ENCODE measurements at places on chromosomes 2 and 18.

GRCh38 chr2:151287513-151288250 is 1.8 kb downstream of the NMI start:
- no peak for DNase-seq

DNA sequence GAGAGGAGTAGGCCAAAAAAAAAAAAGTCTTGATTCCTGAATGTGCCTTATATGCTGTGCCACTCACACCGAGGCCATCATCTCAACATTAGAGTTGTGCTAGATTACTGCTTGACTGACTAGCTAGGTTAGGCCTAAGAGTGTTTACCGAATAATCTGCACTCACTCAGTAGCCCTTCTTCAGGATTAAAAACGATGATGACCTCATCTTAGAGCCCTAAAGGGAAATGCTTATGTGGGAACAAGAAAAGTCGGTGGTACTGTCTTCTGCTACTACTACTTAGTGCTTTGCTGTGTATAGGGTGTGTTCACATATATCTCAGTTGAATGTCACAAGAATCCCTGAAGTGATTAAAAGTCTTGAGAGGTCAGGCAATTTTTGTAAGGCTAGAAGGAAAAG is 54.3 kb downstream of the THOC1 start:
- DNase-seq, result no peak

GRCh38 chr2:201223089-201224073 is 37.0 kb upstream of the CASP8 start:
- no peak for DNase-seq

DNA sequence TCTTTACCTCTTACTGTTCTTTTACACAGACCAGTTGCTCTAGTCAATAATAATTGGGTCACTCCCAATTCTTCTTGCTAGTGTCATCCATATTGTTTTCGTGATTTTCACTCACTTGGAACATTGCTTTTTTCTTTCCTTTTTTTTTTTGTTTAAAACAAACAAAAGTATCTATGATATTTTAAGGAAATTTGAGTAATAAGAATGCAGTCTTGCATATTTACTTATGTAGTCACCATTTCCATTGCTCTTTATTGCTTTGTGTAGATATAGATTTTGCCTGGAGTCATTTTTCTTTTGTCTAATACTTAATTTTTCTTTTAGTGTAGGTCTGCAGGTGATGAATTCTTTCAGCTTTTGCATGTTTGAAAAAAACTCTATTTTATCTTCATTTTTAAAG is 71.9 kb downstream of the WDR7 start:
- no peak for DNase-seq

GRCh38 chr18:68727506-68727905 is 12.6 kb upstream of the TMX3 start:
- DNase-seq, result no peak

- DNase-seq, result no peak
Observed at GRCh38 chr18:3046216-3046808, 33.4 kb upstream of the LPIN2 start.

DNA sequence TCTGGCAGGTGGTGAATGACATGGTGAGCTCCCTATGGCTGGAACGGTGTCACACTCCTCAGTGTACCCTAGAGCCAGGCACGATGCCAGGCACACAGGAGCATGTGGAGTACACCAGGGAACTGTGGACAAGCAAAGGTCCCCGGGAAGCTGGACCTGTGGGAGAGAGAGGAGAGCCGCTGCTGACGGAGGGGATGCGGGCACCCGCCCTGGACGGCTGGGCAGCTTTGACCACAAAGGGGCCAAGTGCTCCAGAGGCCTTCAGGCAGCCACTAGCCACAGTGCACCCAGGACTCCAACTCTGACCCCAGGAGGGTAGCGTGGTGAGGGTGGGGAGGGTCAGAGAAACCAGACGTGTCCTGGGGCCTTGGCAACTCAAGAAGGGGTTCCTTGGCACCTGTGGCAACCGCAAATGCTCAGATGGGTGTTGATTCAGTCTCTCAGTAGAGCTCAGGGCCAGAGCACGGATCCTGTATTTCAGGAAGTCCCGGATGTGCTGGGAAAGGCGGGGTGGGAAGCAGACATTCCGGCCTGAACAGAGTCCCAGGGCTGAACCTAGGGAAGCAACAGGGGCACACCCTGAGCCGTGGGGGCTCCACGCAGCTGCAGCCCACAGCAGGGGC is 2.3 kb upstream of the MAB21L4 start:
- DNase-seq, result no peak

DNA sequence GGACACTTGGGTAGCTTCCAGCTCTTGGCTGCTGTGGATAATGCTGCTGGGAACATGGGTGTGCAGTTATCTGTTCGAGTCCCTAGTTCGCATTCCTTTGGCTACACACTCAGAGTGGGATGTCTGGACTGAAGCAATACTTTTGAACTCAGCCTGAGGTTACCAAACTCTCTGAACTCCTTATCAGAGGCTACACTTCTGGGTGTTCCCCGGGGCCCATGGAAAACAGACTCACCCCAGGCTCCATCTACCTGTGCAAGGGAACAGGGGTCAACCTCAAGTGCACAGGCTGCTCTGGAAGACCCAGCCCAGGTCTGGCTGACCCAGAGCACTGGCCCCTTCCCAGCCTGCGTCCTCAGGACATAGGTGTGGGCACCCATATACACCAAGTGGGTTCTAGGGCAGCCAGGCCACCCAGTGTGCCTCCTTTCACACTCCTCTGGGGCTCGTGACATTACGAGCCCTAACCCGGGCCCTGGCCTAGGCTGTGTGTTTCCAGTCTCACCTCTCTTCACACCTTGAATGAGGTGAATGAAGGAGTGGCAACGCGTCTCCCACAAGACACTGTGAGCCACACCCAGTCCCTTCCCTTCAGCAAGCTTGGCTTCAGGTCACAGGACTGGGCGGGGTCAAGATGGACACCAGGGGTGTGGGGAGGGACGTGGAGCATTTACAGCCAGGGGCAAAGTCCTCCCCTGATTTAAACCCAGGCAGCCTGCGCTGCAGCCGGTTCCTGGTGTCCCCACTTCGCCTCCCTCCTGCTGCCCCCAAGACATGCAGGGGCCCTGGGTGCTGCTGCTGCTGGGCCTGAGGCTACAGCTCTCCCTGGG is at the start of gene ALPI:
TSS of gene ALPI (plus strand) at position 728 of the 830 bp plus-strand sequence. CDS start at position 775, 47 bp downstream.
- DNase-seq, result no peak

DNA sequence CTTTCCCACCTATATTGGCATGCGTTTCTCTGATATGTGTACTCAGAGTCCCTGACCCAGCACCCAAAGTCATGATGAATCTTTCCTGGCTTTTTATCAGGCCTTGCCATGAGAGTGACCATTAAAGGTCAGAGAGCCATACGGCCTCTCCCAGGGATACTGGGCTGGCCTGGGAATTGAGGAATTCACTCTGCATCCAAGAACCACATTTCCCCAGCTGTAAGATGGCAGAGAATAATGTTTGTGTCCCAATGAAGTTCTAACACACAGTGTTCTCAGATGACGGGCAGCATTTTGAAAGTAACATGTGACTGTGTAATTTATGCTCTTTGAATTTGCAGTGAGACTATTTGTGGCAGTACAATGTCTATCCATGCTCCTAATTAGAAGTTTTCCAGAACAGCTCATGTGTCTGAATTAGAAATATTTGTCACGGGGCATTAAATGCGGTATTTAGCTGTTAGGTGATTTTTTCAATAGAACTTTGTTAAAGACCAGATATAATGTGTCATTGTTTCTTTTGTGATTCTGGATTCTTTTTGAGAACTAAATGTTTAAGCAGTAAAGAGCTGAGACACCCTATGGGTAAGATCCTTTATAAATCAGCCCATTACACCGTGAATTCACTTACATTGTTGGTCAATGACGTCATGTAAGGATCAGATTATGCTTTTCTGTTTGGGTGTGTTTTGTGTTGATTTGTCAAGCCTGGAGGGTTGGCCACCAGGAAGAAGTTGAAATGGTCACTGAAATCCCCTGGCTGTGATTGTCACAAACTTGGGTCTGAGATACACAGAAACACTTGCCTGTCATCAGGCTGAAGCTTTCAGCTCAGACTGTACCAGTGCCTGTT is 7.3 kb upstream of the SLC3A1 start:
- DNase-seq, result peak; percentile 33

- peak; percentile 60 for DNase-seq
Observed at GRCh38 chr2:8525582-8526402, 156.1 kb upstream of the ID2 start.

DNA sequence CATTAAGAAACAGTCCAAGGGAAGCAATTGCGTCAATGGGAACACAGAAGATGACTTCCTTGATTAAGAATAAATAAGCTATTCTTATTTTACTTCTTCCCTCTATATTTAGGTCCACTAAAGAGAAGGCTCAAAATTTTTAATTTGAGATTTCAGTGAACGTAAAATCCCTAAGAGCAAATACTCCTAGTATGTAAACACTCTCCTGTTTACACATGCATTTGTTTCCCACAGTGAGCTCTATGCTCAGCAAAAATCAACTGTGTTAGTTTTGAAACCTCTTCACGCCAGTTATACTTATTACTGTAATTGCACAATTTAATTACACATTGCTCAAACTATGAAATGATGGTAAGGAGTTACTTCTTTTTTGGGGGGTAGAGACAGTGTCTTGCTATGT is 8.8 kb downstream of the SLC39A6 start:
- DNase-seq, result no peak

- no peak for DNase-seq
Observed at GRCh38 chr2:15890936-15891905, 49.1 kb upstream of the MYCN start.

- DNase-seq, result no peak
Observed at GRCh38 chr18:79567481-79568147, 112.0 kb upstream of the CTDP1 start.

GRCh38 chr2:237361194-237362004 is 52.6 kb downstream of the COL6A3 start:
- no peak for DNase-seq

DNA sequence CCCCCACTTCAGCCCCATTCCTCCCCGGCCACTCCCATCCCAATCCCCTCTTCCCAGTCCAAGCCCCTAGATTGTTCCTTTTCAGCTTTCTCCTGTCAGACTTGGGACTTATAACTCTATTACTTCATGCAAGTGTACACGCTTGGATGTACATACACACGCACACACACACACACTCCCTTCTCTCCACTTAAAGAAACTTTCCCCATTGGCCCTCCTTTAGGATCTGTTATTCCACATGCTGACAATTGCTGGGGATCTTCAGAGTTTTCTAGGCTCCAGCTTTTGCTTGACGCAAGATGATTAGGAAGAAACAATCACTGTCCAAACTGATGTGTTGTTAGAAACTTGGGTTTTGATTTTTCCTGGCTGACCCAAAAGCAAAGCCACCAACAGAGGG is 75.4 kb downstream of the CDK15 start:
- DNase-seq, result no peak

- DNase-seq, result no peak
Observed at GRCh38 chr2:207054521-207054920, 111.2 kb downstream of the KLF7 start.

DNA sequence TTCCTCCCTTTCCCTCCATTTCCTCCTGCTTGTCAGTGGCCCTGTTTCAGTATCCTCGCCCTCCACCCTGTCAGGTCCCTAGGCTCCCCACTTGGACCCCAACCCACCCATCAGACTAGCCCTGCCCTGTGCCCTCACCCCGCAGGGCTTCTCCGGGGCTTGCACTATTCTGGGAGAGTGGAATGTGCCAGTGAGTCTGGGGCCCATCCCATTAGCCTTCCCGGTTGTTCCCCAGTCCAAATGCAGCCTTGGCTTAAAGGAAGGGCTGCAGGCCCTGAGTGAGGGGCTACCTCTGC is 45.5 kb downstream of the MYO7B start:
- no peak for DNase-seq

DNA sequence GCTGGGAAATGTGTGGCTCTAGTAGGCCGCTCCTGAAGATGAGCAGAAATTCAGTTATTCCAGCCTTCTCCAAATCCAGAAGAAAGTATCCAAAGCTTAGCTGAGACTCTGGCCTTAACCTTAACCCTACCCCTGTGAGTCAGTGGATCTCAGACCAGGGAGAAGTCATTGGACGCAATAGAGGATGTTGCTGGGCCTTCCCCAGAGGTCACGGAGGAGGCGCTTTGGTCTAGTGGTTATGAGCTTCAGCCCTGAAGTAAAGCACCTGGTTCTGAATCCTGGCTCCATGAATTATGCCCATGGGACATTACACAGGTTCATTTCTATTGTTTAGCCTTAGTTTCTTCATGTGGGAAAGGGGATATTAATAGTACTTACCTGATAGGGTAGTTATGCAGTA is 24.0 kb downstream of the PKDCC start:
- DNase-seq, result peak; percentile 48

- peak; percentile 82 for DNase-seq
Observed at GRCh38 chr2:25103287-25103871, 61.5 kb downstream of the EFR3B start.

- no peak for DNase-seq
Observed at GRCh38 chr18:55974521-55974920, 386.5 kb upstream of the TCF4 start.

- DNase-seq, result no peak
Observed at GRCh38 chr2:60899892-60900249, 18.5 kb downstream of the REL start.

DNA sequence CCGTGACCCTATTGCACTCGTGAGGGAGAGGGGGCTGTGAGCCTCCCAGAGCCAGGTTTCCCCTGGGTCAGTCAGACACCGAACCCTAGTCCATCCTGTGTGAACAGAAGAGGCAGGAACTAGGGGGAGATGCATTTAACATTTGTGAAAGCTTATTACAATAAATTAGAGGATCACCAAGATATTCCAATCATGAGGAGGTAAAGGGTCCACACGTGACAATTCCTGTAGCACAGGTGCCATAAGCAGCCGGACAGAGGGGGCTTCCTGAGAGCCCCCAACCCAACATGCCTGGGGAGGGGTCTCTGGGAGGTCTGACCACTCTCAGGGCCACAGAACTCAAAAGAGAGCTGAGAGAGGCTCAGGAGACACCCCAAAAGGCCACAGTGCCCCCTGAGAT is 93.3 kb downstream of the KCNF1 start:
- DNase-seq, result no peak

DNA sequence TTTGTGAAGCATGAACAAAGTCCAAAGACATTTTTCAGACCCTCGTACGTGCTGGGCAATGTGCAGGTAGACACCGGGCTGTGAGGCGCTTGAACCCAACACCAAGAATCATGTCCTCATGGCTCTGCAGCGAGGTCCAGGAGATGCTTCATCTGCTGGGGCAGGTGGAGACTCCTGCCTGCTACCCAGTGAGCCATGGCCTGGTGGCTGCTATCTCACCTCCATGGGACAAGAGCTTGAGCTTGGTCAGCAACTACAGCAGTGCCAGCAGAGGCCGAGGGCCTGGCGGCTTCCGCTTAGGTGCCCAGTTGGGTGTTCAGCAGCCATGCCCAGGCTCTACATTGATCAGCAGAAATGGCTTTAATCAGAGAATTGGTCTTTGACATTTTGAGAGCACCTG is 281.0 kb upstream of the HS6ST1 start:
- no peak for DNase-seq

DNA sequence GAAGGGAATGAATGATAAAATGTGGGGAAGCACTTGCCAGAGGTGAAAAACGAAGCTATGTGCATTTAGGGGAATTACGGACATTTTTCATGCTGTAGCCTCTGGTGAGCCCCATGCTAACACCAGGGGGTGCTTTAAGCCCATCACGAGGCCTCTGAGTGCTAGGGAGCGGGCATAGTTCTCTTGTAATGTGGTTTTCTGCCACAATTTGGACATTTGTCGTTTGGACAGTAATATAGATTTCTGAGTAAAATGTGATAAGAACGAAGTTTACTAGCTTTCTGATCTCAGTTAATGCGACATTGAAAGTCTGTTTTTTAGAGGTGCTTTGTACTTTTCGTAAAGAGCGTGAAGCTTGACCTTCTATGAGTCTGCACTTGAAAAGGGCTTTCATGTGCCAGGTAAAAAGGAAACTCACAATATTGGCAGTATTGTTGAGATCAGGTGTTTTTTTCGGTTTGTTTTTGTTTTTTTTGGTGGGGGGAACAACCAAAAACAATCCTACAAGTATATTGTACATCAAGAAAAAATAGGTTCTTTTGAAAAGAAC is 50.6 kb downstream of the TRAF3IP1 start:
- peak; percentile 51 for DNase-seq

All from adrenal gland (tissue), 19 donors.